Stimulated activated CD8-positive, alpha-beta memory T cell treated with anti-CD3 and anti-CD28 coated beads, Interleukin-7, amount 100 ng/mL, for 1 hour (primary cell): ENCODE measurements at places on chromosomes 7 and 10.

- DNase-seq = no peak
Observed at GRCh38 chr10:127618797-127619196, 69.7 kb downstream of the NPS start.

- DNase-seq = no peak
Observed at GRCh38 chr7:38927751-38928150, 18.8 kb upstream of the VPS41 start.

- DNase-seq = no peak
Observed at GRCh38 chr7:6015917-6016652, 7.0 kb downstream of the AIMP2 start.

- DNase-seq = no peak
Observed at GRCh38 chr10:5566614-5567013, 41.9 kb downstream of the CALML3 start.

GRCh38 chr7:105723572-105723971 is 142.3 kb upstream of the EFCAB10 start:
- no peak for DNase-seq

DNA sequence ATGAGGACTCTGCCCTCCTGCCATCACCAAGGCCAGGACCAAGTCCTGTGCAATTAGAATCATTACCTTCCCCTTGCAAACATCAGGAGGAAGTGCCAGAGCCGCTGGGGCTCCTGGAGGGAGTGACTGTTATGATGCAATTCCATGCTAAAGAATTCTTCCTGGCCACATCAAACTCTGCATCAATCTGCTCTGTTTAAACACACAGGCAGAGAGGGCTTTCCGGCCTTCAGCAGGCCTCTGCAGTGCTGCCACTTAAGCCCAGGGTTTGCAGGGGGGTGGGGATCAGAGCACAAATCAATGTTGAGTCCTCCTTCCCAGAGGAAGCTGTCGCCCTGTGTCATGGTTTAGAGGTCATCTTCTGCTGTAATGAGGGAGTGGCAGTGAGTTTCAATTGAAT is 58.1 kb downstream of the CTBP2 start:
- DNase-seq = no peak

DNA sequence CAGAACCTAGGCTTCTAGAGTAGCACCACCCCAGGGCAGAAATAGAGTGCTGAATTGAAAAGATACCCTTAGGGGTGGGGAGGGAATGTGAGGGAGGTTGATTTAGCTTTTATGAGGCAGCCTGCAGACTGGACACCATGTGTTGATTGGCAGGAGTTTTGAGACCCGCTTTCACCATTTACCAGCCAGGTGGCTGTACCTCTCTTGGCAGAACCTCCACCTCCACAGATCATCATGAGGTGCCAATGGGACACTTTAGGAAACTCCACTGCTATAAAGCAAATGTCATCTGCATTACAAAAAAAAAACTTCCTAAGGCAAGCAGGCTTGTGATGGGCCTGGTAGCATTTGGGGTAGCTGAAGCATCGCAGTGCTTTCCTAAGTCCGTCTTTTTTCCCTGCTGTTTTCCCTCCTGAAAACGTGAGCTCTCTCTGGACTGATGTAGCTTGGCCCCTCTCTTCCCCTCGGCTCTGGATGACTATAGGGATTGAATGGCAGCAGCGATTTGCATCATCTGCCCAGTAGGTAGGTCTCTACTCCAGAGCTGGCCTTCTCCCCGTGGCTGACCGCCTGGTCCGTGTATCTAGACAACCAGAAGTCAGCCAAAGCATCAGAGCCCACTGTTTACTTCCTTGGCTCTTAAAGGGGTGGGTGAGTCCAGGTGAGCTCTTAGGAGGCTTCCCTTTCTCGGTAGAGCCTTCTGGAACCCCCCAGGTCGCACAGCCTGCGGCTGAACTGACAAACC is 1.3 kb downstream of the PCBD1 start:
- DNase-seq = no peak

- no peak for DNase-seq
Observed at GRCh38 chr7:41630741-41631140, 72.1 kb downstream of the INHBA start.
